HuH-7 (cell line): ENCODE measurements at places on chromosomes 3 and 15.

GRCh38 chr3:14346642-14347041 is 55.8 kb upstream of the SLC6A6 start:
- no peak for DNase-seq

GRCh38 chr3:144636833-144637232 is 665.2 kb downstream of the DIPK2A start:
- peak; percentile 3 for DNase-seq

GRCh38 chr3:98985431-98985830 is 83.9 kb upstream of the DCBLD2 start:
- no peak for DNase-seq

GRCh38 chr3:107767897-107768605 is 245.3 kb downstream of the BBX start:
- DNase-seq: peak; percentile 18

DNA sequence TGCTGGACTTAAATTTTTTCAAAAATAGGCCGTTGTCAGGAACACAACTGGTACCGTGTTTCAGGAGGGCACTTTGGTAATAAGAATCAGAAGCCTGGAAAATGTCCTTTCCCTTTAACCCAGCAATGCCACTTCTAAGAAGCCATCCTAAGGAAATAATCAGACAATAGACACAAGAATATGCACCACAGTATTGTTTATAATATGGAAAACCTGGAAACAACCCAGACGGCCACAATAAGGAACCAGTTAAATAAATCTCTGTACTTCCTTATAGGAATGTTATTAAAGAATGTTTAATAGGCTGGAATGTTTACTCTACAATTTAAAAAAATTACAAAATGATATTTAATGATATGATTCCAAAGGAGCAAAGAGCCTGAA is 30.4 kb upstream of the ATP1B3 start:
- DNase-seq: no peak

GRCh38 chr3:138188013-138188730 is 1.1 kb downstream of the ARMC8 start:
- no peak for DNase-seq

DNA sequence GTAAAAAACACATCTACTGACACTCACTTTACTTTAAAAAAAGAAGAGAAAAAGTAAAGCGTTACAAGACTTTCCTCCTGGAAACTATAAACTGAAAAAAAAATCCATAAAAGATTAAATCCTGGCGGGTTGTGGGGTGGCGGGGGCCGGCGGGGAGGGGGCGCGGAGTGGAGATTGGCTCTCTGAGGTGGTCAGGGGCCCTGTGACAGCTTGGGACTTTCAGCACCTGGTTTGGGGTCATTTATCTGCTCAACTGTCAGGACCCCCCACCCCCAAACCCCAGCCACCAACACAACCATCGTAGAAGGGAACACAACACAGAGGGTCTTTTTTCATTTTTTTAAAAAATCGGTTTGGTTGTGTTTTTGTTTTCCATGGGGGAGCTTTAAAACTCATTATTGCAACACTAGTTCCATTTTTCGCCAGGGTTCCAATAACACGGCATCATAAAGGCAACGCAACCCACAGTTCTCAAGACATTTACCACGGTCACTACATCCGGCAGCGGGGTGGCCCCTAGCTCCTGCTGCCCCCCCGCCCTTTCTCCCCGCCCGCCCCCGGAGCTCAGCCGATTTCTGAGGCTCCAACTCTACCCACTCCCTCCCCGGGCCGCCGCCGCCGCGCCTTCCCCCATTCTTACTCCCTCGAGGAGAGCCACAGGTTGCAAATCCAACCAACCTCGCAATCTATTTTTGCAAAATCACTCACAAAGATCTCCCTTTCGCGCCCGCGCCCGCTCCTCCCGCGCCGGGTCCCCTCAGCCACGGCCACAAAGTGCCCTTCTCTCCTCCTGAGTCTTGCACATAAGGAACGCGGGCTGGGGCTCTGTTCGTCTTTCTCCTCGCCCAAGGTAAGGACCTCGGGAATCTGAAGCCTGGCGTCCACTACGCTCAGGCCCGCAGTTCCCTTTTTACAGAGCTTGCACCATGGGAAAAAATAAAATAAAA is 1.8 kb downstream of the BCL6 start:
- DNase-seq: no peak

GRCh38 chr3:10482631-10483363 is 22.6 kb downstream of the ATP2B2 start:
- no peak for DNase-seq

DNA sequence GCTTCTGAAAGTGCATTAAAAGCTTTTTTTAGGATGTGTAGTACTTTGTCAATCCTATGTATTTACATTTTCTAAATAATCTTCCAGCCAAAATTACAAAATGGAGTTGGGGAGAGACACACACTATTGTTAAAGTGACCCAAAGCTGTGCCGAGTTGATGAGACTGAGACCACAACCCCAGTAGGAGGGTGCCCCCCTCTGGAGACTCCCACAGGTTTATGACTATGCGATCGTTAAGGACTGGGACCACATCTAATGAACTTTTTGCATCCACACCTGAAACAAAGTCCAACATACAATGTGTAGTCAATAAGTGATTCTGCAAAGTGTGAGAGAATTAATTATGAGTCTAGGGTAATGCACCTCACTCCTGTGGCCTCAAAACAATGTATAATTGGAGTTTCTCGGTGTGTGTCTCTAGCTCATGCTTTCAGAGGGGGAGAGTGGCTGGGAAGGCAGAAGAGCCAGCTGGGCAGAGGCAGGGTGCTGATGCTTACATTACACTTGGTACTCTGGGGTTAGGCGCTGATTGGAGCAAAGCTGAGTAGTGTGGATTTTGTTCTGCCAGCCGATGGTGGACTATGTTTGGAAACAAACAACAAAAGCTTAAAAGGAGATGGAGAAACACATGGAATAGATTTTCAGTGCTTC is 102.8 kb downstream of the KCNH8 start:
- no peak for DNase-seq

DNA sequence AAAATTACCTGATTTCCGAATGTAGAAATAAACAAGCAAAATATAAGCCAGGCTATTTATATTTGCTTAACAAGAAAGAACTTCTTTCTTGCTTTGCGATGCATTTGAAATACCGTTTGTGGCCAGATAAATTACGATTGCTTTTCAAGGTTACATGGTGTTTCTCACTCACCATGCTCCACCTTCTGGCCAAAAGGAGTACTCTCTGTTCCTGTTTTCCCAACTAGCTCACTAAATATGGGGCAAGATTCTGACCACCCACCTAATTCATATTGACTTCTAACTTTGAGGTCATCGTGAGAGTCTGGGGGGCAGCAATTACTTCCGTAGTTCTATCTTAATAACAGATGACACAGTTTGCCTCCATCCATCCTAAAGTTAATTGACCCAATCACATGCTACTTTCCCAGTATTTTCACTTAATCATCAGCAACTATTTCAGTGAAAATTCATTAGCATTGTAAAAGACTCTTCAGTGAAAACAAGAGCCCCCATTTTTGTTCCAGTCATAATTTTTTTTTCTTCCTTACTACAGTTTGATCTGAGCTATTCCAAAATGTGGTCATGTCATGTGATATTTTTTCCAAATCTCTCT is 25.9 kb downstream of the ACP3 start:
- peak; percentile 31 for DNase-seq

GRCh38 chr15:48411971-48412591 is 80.9 kb downstream of the DUT start:
- no peak for DNase-seq

DNA sequence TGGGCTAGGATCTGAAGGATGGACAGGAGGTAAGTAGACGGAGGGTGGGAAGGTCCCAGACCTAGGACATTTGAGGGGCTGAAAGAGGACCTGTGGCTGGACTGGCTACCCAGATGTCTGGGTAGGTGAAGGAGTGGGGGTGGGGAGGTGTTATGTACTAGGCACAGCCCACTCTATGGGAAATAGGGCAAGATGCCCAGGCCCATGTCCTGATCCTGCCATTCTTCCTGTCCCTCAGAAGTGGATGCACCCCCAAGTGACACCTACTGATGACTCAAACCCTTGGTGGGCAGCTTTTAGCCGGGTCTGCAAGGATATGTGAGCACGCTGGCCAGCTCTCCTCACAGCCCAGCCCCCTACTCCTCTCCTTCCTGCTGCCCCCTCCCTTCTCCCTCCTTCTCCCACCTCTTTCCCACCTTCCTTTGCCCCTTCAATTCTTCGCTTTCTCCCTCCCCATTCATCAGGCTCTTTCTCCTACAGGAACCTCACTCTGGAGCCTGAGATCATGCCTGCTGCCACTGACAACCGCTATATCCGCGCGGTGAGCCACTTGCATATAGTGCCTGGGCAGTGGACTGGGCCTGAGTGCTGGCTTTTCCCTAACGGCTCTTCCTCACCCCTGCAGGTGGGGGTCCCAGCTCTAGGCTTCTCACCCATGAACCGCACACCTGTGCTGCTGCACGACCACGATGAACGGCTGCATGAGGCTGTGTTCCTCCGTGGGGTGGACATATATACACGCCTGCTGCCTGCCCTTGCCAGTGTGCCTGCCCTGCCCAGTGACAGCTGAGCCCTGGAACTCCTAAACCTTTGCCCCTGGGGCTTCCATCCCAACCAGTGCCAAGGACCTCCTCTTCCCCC is 5.2 kb downstream of the ACY1 start:
- no peak for DNase-seq

DNA sequence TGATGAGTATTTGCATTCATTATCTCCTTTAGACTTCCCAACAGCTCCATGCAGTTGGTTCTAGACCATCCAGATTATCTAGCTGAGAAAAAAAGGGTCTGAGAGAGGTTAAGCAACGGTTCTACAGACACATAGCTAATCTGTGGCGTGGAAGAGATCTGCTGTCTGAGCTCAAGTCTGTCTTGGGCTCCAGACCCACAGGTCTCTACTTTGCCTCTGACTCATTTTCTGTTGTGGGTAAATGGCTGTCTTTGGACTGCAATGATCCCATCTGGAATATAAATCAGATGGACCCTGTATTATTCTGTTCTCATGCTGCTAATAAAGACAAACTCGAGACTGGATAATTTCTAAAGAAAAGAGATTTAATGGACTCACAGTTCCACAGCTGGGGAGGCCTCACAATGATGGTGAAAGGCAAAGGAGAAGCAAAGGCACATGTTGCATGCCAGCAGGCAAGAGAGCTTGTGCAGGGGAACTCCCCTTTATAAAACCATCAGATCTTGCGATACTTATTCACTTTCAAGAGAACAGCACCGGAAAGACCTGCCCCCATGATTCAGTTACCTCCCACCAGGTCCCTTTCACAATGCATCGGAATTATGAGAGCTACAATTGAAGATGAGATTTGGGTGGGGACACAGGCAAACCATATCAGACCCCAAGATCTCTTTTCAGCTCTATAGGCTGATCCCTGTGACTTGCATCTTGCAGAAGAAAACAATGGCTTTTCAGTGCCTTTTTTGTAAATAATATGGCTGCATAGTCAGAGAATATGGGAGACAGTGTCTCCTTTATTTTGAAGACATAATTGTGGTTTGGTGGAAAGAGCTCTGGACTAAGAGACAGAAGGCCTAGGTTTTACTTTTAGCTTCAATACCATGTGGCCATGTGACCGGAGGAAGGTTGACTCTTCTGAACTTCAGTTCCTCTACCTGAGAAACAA is 24.7 kb downstream of the CEMIP start:
- DNase-seq: no peak

- no peak for DNase-seq
Observed at GRCh38 chr3:51354172-51354571, 30.9 kb upstream of the MANF start.

DNA sequence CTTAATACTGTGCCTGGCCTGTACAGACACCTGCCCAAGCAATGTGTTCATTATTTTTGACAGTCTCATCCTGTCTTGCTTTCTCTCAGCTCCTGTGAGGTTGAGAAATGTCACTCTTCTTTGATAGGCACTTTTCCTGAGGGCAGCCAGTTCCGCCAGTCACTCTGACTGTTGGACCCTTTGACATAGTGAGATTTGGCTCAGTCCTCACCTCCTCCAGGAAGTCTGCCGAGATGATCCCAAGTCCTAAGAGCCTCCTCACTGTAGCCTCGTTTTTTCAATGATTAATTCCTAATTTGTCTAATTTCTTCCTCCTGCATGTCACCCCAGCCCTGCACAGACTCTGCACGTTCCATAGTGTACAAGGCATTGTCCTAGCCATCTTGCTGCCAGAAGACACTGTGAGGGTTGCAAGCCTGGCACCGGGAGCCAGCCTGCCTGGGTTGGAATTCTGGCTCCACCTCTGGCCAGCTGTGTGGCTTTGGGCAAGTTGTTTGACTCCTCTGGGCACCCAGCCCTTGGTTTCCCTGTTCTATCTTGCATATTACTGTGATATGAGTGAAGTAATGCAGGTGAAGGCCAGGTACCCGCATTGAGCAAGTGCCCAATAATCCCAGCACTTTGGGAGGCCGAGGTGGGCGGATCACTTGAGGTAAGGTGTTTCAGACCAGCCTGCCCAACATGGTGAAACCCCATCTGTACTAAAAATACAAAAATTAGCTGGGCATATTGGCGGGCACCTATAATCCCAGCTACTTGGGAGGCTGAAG is 24.3 kb downstream of the RPLP1 start:
- no peak for DNase-seq
